Left lung (tissue), 14 donors: ENCODE measurements at places on chromosomes 2 and 18. TPM values are rescaled to one million over a fixed set of nuclear protein-coding genes. Genes with fewer than 3 reads are reported as not detected.

DNA sequence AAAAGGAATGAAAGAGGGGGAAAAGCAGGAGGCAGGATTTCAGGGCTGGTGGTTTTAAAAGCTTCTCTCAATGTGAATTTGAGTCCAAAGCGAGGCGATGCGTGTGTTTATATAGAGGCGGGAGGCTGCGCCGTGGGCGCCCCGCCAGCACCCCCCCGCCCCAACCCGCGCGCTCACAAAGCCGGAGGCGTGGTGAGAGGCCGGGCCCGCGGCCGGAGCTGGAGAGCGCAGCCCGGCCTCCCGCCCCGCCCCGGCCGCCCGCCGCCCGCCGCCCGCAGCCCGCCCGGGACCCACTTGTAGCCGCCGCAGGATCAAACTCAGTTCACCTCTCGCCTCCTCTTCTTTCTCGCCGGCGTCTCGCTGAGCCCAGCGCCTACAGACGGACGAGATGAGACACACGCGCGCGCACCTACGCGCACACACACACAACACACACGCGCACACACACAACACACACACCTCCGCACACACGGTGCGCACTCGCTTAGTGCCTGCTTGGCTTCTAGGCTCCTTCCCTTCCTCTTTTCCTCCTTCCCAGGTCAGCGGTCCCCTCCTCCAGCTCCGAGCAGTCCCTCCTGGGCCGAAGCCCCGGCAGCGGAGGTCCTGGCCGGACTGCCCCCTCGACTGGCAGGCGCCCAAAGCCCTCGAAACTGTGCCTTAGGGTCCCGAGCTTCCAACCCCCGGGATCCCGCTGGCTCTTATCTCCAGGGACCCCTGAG is 1.3 kb upstream of the CYP26B1 start:
- no peak for DNase-seq

The CCL20 gene
- polyA plus RNA-seq, result 0.99 TPM

DNA sequence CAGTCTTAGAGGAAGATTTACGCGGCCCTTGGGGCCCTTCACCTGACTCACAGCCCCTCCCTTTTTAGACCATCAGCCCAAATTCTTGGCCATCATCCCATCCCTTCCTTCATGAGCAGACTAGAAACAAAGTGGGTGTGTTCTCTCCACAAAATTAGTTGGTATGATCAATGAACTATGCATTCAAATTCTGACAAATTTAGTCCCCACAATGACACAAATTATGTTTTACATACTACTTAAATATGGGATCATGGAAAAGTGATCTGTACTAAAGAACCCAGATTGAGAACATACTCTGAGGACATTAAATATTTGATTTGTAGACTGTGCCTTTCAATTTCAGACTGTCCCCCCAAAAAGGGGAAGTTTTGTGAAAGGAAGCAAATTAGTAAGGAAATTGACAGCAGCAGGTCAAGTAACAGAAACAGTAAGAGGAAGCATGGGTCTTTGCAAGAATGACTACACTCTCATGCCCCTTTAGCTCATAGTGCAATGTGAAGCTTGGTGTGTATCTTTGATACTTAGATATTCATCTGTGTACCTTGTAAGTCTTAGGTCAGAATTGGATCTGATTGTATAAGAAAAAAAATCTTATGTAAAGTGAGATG is 2.2 kb upstream of the MAPRE2 start:
- DNase-seq, result no peak

DNA sequence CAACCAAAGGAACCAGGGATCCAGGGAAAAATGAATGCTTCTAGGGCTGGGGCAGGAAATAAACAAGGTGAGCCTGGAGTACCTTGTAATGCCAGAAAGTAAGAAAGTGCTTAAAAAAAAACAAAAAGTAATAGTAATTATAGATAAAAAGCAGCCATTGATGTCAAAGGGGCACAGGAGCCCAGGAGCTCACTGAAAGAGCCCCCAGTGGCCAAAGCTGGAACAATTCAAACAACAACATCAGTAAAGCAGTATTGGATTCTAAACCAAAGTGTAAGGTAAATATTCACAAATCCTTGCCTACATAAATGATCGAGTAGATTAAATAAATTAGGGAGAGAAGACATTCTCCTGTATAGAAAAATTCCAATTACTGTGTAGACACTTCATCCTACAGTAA is 114.3 kb upstream of the ARL4C start:
- no peak for DNase-seq

DNA sequence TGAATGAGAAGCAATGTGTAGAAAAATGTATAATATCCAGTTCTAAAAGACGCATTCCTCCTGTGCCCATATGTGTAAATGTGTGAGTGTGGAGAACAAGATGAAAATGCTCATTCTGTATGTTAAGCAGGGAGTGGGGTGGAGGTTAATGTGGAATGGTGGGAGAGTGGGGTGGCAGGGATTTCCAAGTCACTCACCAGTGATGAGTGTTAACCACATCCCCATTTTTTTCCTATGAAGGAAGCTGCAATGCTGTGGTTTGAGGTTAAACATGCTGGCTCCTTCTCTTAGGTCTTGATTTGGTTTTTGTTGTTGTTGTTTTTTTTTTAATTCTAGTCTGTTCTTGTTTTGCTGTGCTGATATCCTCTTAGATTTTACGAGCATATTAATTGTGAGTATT is 169.4 kb downstream of the NEDD4L start:
- DNase-seq, result no peak

- no peak for DNase-seq
Measured at GRCh38 chr2:106953779-106954178, 67.8 kb upstream of the ST6GAL2 start.
